ENCODE measurements at places on chromosomes 1 and 21. TPM values are rescaled to one million over a fixed set of nuclear protein-coding genes. Genes with fewer than 3 reads are reported as not detected.

- peaks cover 30% of the 10 kb centered on the region for H3K36me3 ChIP-seq
- H3K4me3 ChIP-seq, result no peak overlapping the region
- peaks cover 31% of the 10 kb centered on the region for H3K4me1 ChIP-seq
Observed at GRCh38 chr1:204442376-204443259, 31.0 kb upstream of the PPP1R15B start.

The ZSCAN20 gene
- 9.2 TPM for total RNA-seq

The NUDT4B gene
- not detected for total RNA-seq

GRCh38 chr1:40939320-40940059 lies 40.0 kb upstream of the CTPS1 start:
- H3K36me3 ChIP-seq, result no peaks in the 10 kb centered on the region
- no peak overlapping the region for H3K27ac ChIP-seq
- no peaks in the 10 kb centered on the region for H3K4me1 ChIP-seq
- H3K4me3 ChIP-seq, result no peak overlapping the region
- H3K27me3 ChIP-seq, result no peaks in the 10 kb centered on the region

GRCh38 chr1:218686258-218686657 lies 341.1 kb downstream of the TGFB2 start:
- H3K27me3 ChIP-seq, result no peaks in the 10 kb centered on the region
- H3K4me3 ChIP-seq, result no peak overlapping the region
- no peak for DNase-seq
- no peaks in the 10 kb centered on the region for H3K4me1 ChIP-seq

DNA sequence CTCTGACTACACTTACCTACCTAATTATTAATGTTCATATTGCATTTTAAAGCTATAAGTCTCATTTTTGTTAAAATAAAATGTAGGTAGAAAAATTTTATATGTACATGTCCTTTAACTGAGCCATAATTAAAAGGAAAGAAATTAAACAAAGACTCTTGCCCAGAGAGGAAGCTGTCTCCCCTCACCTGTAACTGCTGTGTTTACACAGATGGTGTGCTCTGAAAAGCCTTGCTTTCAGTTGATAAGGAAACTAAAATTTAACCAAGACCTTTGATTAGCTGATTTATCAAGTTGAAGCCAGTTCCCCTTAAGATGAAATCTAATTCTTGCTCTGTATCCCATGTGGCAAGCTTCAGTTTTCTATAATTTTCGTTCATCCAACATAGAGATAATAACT lies 213.5 kb downstream of the LYPLAL1 start:
- H3K27ac ChIP-seq, result peak overlapping the region; percentile 17
- no peak overlapping the region for H3K4me3 ChIP-seq
- no peak for DNase-seq
